ENCODE measurements at places on chromosomes 4 and X.

- DNase-seq: no peak
Observed at GRCh38 chr4:4390515-4391240, 3.8 kb downstream of the NSG1 start.

DNA sequence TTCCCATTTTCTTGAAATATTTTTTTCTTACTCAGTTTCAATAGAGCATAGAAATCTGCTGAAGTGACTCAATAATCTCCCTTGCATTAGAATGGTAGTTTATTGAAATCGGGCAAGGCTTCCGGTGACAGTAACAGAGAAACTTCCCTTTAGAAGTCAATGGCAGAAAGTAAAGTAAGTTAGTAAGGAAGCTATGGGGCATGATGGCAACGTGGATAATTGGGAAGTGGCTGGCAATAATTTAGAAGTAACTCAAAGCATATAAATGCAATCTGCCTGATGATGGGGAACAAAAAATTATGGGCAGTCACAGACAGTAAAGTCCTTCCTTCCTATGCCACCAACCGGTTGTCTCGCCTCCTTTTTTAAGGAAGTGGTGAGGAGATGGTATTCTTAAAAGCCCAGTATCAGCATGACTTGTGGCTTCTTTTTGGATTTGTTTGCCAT lies 7.6 kb downstream of the CYBB start:
- no peak for DNase-seq

DNA sequence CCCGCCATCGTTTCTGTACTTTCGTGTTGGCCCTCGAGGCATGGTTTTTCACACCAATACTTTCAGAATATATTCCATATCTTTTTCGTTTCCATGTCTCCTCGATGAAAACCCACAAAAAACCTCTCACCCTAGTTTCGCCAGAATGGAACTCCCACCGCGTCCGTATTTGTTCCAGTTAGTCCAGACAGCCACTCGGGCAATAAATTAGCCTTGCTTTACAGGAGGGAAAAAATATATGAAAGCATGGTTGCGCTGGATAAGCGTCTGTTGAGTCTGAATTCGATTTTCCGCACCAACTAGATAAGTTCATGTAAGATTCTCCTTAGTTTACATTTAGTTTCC lies 550 bp upstream of the CHM start:
- DNase-seq: no peak

DNA sequence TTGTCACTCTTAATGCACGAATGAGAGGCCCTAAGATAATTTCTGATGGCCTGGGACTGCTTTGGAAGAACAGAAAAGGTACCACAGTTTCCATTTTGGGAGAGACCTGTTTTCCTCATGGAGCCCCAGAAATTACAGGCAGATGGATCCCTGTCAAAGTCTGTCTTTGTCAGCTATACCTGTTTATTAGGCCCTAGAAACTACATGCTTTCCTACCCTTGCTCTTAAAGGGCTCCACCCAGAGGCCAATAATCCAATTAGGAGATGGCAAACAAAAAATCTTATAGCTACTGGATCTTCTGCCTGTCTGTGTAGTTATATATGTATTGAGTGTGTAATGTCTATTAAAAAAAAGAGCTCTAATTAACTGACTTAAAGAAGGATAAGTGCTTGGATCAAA lies 141.3 kb downstream of the NR3C2 start:
- DNase-seq: no peak

DNA sequence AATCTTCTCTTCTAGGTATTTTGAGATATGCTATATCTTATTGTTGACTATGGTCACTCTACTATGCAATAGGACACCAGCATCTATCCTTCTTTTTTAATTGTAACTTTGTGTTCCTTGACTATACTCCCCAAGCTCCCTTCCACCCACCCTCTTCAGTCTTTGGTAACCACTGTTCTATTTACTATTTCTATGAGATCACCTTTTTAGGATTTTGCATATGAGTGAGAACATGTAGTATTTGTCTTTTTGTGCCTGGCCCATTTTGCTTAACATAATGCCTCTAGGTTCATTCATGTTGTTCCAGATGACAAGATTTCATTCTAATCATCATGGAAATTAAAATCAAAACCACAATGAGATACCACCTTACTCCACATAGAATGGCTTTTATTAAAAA lies 63.3 kb upstream of the BANK1 start:
- no peak for DNase-seq

DNA sequence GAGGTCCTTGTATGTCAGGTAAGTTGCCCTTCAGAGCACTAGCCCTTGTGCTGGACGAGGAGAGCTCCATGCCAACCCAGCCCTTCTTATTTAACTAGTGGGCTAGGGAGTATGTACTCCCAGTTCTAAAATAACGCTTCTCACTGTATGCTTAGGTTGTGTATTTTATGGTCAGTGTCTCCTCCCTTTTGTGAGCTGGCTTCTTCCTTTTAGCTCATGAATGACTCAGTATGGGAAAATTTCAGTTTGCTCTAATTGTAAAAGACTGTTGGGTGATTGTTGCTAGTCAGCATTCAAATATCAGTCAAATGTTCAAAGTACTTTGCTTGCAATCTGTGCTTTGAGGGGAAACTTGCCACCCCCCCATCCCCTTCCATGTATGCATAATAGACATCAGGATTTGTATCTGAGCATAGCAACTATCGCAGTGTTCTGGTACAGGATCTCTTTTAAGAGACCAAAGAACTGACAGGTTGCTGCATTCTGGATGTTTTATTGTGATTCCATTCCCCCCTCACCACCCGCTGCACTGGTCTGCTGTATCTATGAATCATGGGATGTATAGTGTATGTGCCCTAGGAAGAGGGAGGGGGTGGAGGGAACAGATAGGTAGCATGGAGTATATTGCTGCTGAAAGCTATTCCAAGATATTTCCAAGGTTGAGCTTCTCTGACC lies 34.7 kb downstream of the DLG3 start:
- DNase-seq: peak; percentile 77

- DNase-seq: no peak
Observed at GRCh38 chr4:25962393-25962792, 48.4 kb downstream of the SMIM20 start.

DNA sequence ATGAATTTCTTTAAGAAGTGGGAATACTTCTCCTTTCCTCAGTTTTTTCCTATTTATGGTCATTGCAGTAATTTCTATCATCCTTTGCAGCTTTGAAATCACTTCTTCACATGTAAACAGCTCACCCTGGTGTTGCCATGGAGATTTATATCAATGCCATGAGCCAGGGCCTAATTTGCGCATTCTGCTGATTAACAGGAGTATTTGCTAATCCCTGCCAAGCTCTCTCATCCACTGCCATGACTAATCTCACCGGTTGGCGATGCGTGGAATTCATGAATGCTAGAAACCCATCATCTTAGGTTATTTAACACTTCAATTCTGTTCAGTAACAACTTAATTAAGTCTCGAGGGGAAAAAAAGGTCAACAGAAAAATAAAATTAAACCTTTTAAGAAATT lies 11.8 kb upstream of the FGF13 start:
- no peak for DNase-seq

- no peak for DNase-seq
Observed at GRCh38 chr4:76278583-76278982, 27.1 kb downstream of the FAM47E start.

GRCh38 chr4:80806472-80806871 lies 224.0 kb upstream of the BMP3 start:
- no peak for DNase-seq

DNA sequence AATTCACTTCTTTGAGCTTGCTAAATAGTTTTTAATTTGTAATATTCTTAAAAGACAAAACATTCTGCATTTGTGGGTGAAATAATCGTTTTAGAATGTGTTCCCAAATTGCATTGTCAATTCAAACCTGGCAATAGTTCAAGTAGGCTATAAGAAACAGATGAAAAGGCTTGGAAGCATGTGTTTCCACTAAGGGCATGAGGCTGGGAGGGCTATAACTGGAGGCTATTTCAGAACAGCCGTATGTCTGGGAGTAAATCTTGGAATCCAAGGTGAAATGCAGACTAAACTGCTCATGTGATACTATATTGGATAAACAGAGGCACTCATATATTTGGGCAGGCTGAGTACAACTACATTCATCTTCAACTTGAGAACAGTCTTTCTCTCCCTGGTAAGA lies 117.4 kb upstream of the GRPR start:
- DNase-seq: peak; percentile 32

- DNase-seq: no peak
Observed at GRCh38 chr4:27145597-27145996, 285.0 kb downstream of the STIM2 start.

- DNase-seq: peak; percentile 0
Observed at GRCh38 chrX:95427389-95427788, 1257.3 kb upstream of the DIAPH2 start.

DNA sequence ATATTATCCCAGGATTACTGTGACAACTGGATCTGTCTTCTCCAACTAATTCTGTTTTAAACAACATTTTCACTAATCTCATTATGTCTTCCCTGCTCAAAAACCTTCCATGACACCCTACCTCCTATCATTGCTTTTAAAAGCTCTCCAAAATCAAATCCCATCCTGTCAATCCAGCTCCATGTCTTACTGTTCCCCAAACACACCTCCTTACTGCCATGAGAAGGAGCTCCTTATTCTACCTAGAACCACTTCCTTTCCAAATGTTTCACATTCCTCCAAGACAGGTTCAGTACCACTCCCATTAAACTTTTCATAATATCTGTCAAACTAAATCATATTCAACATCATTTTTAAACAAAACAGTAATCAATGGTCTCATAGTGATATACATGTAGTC lies 66.9 kb upstream of the WDR17 start:
- DNase-seq: no peak

DNA sequence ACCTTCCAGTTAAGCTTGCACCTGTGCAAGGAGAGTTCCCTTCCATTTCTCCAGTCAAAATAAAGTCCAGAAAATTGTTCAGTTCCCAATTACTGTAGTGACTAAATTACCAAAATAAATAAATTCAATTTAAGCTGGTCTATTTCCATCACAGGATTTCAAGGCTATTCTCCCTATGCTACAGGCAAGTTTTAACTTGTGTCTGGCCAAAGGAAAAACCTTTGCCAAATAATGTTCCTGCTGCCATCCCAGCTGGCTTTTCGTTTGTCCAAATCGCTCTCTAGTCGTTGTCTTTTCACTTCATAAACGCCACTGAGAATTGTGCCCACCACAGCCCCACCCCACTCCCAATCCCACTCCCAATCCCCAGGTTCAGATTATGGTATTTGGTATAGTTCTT lies 2.4 kb downstream of the KCTD8 start:
- DNase-seq: no peak

DNA sequence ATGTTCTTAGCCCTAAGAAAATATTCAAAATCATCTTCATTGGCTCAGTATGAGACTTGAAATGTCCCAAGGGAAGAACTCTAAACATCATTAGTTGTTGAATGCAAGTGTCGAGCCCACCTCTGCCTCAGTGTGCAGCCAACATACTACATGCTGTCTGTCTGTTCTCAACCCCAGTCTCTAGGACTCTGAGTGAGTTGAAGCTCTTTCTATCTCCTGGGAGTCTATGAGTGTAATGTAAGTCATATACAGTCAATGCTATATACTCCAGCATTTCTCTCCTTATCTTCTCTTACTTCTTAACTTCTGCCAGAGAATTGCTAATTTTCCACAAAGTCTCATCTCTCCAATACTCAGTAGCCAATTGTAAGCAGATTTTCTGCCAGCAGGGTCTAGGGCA lies 61.3 kb downstream of the SPATA18 start:
- no peak for DNase-seq

- DNase-seq: peak; percentile 72
Observed at GRCh38 chrX:18047491-18047890, 173.2 kb downstream of the BEND2 start.

- peak; percentile 57 for DNase-seq
Observed at GRCh38 chr4:186728631-186729271, 5.1 kb upstream of the FAT1 start.

GRCh38 chr4:176964116-176964691 lies 171.5 kb upstream of the VEGFC start:
- no peak for DNase-seq

DNA sequence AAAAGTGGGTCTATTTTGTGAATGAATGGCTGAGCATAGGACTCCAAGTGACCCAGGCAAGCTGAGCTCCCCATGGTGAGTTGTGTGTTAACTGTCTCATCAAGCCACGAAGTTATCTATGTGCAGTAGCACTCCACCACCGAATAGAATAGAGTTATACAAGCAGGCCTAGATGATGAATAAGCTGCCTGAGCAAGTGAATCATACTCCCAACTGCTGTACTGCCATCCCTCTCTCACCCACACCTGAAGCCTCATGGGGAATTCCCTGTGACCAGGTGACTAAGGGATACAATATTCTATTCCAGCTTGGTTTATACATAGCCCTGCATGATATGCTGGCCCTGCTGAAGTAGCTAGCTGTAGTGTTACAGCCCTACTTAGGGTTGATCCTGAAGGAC lies 38.7 kb downstream of the KDM5C start:
- peak; percentile 51 for DNase-seq

DNA sequence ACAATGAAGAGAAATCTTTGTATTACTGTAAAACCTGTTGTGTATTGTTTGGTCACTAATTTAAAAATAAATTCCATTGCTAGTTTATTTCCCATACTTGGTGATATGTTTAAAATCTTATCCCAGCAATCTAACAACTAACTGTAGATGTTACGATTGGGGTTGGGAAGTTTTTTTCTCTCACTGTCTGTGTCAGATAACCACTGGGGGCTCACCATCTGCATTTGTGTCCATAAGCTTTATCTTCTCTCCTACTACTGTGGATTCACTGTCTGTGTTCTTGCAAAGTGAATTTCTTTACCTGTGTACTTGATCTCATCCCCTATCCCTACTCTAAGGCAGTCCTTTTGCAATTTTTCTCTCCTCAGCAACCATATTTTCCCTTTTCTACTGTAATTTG lies 81.3 kb downstream of the STIM2 start:
- DNase-seq: no peak

DNA sequence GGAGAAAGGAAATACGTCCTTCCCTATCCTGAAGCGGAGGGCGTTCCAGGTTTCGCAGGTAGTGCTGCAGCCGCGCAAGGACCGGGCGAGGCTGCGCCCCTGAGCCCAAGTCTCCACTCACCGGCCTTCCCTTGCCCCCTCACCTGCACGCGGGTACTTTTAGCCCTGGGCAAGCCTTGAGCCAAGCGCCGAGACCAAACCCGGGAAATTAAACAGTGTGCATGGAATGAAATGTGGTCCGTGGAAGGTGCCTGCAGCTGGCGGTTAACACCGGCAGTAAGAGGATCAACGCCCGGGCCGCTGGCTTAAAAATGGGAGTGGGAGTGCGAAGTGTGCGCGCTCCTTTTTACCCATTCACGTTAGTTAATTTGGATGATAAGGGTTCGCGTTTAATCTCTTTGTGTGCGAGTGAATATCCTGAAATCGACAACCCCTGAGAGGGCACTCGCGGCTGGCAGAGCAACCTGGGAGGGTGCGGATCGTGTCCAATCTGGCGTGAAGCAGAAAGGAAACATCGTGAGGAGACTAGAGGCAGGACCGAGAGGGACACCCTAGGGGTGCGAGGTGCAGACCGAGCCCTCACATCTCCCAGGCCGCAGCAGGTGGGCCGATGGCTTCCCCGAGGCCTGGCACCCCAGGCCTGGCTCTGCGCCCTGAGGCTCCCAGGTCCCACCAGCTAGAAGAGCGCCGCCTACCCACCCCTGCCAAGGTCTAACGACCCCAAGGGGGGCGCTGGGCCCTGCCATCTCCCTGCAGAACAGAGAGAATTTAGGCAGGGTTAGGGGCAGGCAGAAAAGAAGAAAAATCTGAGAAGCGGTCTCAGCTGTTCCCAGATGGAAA lies 2.0 kb upstream of the HELT start:
- no peak for DNase-seq

Data from fibroblast of skin of right biceps (primary cell).